Left lung (tissue), 14 donors: ENCODE measurements at places on chromosomes 5 and 9.

DNA sequence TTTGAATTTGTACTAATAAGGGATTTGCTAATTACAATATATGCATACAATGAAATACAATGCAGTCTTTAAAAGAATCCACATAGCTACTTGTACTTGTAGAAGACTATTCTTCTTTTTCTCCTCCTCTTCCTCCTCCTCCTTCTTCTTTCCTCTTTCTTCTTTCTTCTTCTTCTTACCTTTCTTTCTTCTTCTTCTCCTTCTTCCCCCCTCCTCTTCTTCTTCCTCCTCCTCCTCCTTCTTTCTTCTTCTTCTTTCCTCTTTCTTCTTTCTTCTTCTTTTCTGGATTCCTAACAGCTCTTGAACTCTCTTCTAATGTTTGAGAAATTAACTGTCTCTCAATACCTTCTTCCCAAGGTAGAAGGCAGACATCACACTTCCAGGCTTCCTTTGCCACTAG lies 29.3 kb upstream of the FSTL4 start:
- H3K4me3 ChIP-seq, result no peak overlapping the region
- no peak overlapping the region for H3K27ac ChIP-seq
- H3K27me3 ChIP-seq, result peaks cover 19% of the 10 kb centered on the region
- H3K4me1 ChIP-seq, result no peaks in the 10 kb centered on the region

- H3K4me1 ChIP-seq, result no peaks in the 10 kb centered on the region
- no peaks in the 10 kb centered on the region for H3K27me3 ChIP-seq
- no peak overlapping the region for H3K4me3 ChIP-seq
- H3K27ac ChIP-seq, result no peak overlapping the region
- H3K36me3 ChIP-seq, result no peaks in the 10 kb centered on the region
Measured at GRCh38 chr5:144467792-144468191, 297.1 kb downstream of the KCTD16 start.

- no peak overlapping the region for H3K4me3 ChIP-seq
- H3K36me3 ChIP-seq, result peaks cover 71% of the 10 kb centered on the region
- peak; percentile 76 for DNase-seq
- H3K27me3 ChIP-seq, result no peaks in the 10 kb centered on the region
Measured at GRCh38 chr9:95085861-95086563, 231.5 kb downstream of the FANCC start.

DNA sequence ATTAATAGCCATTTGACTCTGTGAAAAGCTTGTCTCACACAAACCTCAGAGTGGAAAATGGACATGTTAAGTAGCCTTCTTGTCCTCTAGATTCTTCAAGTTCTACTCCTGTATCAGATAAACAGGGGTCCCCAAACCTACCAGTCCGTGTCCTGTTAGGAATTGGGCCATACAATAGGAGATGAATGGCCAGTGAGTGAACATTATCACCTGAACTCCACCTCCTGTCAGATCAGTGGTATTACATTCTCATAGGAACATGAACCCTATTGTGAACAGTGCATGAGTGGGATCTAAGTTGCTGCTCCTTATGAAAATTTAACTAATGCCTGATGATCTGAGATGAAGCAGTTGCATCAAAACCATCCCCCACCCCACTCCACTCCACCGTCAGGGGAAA lies 136.3 kb downstream of the TMEM232 start:
- no peak overlapping the region for H3K27ac ChIP-seq
- no peaks in the 10 kb centered on the region for H3K4me1 ChIP-seq
- no peak overlapping the region for H3K4me3 ChIP-seq
- DNase-seq, result no peak
- H3K36me3 ChIP-seq, result no peaks in the 10 kb centered on the region

DNA sequence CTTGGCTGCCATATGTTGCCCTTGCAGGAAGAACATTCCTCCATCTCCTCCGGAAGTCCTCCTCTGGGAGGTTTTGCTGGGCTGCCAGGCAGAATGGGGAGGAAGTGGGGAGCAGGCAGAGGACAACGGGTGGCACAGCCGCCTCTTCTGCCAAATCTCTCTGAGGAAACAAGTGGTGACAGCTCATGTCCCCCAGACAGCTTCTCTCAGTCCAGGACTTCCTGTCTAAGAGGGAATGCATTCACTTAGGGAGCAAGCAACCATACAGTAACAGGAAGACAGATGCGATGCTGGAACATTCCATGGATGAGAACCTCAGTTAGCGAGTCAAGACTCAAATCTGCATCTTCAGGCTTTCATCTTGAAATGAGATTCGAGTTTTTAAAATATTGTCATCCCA lies 701.0 kb downstream of the SEMA5A start:
- no peaks in the 10 kb centered on the region for H3K4me1 ChIP-seq
- H3K36me3 ChIP-seq, result no peaks in the 10 kb centered on the region
- no peaks in the 10 kb centered on the region for H3K27me3 ChIP-seq

DNA sequence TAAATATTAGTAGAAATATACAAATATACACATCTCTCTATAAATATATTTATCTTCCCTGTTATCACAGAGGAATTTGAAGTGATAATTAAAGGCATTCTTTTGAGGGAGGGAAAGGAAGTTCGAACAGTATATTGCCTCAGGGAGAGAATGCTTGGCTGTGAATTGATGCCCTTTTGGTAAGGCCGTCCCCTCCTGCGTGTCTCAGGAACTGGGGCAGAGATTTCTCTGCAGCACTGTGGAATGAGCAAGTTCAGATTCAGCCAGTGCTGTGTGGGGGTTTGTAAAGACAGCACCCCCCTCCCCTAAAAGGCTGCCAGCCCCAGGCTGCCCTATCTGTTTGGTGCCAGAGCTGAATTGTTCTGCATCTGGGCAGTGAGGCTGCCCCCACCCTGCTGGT lies 42.0 kb downstream of the UBE2QL1 start:
- no peak for DNase-seq
- no peaks in the 10 kb centered on the region for H3K36me3 ChIP-seq
- no peaks in the 10 kb centered on the region for H3K4me1 ChIP-seq
- H3K27me3 ChIP-seq, result no peaks in the 10 kb centered on the region
